Natural killer cell treated with Interleukin-12 subunit alpha and Interleukin-12 subunit beta and Interleukin-15 and Interleukin-18, amount 100 ng/mL, for 72 hours (primary cell): ENCODE measurements at places on chromosomes 7 and 10.
A peak's percentile ranks its signal among the peaks of the same experiment; 100 is the strongest.

DNA sequence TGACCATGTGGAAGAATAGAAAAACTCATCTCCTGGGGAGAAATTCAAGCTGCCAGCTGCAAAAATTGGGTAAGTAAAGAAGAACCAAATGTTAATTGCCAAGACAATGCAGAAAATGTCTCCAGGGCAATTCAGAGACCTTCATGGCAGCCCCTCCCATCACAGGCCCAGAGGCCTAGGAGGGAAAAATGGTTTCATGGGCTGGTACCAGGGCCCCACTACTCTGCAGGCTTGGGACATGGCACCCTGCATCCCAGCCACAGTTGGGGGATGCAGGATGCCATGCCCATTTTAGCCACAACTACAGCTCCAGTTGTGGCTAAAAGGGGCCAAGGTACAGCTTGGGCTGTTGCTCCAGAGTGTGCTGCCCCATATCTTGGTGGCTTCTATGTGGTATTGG is 20.9 kb upstream of the MKLN1 start:
- H3K4me3 ChIP-seq: no peak overlapping the region
- H3K36me3 ChIP-seq: peaks cover 8% of the 10 kb centered on the region
- H3K4me1 ChIP-seq: no peaks in the 10 kb centered on the region
- H3K27ac ChIP-seq: no peak overlapping the region
- H3K27me3 ChIP-seq: no peaks in the 10 kb centered on the region
- no peak for DNase-seq

DNA sequence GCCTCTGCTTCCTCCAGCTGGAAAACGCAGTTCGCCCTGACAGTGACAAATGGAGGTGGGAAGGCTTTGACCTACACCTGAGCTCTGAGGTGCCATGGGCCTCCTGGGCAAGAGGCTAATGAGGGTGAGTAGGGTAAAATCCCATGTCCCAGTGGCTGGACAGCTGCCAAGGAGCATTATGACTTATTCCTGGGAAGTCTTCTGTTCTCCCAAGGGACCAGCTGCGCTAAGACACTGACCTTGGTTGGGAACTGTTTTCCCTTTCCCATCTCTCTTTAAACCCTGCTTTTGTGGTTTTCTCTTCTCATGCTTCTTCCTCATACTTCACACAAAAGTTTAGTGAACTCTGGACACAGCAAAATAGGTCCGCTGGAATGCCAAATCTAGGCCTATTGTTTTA is 72.6 kb downstream of the COPG2 start:
- DNase-seq: no peak
- H3K36me3 ChIP-seq: no peaks in the 10 kb centered on the region

DNA sequence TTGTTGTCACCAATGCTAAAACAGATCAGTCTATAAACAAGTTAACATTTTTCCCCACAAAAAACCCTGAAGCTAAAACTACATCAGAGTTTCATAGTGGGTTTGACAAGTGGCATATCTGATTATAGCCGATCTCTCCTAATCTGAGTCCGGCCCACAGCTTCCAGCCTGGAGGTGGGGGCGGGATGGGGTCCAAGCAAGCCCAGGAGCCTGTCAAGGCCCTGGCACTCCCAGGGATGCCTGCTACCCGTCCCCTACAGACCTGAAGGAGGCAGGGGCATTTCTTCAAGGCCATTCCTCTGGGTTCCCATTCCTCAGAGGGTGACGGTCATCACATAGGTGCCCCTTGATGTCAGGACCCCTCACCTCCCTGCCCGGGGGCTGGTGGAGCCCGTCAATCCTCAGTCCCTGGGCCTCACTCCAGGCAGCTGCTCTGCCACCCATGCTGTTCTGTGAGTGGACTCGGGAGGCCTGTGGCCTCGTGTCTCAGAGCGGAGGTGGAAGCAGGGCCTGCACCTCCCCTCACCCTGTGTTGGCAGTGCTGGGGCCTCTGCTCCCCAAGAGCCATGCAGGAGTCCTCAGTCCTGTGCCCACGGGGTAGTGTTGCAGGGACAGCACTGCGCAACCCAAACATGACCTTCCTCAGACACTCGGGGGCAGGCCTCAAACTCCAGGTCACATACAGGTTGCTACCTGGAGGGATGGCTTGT is 8.8 kb downstream of the DPYSL4 start:
- no peaks in the 10 kb centered on the region for H3K27me3 ChIP-seq
- no peaks in the 10 kb centered on the region for H3K4me1 ChIP-seq

DNA sequence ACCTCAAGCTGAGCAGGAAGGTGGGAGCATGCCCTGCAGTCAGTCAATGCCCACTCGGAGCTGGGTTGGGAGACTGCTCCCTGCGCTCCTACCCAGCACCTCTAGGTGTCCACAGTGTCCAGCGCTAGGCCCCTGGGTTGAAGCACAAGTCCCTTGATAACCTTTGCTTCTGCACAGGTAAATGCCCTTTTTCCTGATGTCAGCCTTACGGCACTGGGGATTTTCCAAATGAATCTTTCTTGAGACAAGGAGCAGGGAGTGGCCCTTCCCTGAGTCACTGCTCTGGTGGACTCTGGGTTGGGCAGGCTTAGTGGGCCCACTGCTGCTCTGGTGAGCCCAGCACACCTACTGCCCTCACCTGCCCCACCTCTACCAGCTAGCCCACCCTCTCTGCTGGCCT is 61.9 kb upstream of the OPN4 start:
- no peaks in the 10 kb centered on the region for H3K4me1 ChIP-seq
- no peak overlapping the region for H3K27ac ChIP-seq
- H3K27me3 ChIP-seq: no peaks in the 10 kb centered on the region
- no peak for DNase-seq
- H3K4me3 ChIP-seq: no peak overlapping the region

DNA sequence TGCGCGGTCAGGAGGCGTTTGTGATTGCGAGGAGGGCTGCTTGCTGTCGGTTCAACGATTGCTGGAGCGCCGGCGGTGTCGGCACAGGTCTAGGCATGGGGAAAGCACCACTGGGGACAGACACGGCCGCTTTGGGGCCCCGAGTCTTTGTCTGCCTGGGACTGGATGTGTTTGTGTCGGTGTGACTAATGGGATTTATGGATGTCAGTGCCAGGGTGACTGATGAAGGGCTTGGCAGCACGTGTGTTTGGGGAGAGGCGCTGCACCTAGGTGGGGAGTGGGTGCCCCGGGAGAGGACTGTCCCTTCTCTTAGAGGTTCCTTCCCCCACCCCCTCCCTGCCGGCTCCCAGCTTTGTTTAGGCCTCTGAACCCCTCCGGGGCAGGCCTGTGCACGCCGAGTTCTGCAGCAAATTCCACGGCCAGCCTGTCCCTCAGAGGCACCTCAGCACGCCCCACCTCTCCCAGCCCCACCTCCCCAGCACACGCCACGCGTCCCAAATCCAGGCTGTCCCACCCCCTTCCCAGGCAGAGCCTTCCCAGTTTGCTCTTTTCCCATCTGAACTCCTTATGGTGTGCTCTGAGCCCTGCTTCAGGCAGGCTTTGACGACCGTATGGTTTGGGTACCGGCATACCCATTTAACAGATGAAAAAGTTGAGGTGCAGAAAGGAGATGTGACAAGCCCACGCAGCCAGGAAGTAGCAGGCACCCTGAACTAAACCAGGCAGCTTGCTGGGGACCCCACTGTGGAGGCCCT is 6.4 kb upstream of the TNRC18 start:
- no peaks in the 10 kb centered on the region for H3K36me3 ChIP-seq
- peak overlapping the region; percentile 50 for H3K4me3 ChIP-seq
- peaks cover 41% of the 10 kb centered on the region for H3K27me3 ChIP-seq
- DNase-seq: no peak
- no peak overlapping the region for H3K27ac ChIP-seq
